SJSA1 (cell line): ENCODE measurements at places on chromosomes 5 and 9. TPM values are rescaled to one million over a fixed set of nuclear protein-coding genes. Genes with fewer than 3 reads are reported as not detected.

- no peak overlapping the region for H3K27ac ChIP-seq
- peak; percentile 50 for DNase-seq
- peaks cover 33% of the 10 kb centered on the region for H3K4me1 ChIP-seq
- no peaks in the 10 kb centered on the region for H3K27me3 ChIP-seq
- H3K36me3 ChIP-seq: peaks cover 34% of the 10 kb centered on the region
These were observed 14.7 kb downstream of the ENC1 start for GRCh38 chr5:74625742-74626241.

DNA sequence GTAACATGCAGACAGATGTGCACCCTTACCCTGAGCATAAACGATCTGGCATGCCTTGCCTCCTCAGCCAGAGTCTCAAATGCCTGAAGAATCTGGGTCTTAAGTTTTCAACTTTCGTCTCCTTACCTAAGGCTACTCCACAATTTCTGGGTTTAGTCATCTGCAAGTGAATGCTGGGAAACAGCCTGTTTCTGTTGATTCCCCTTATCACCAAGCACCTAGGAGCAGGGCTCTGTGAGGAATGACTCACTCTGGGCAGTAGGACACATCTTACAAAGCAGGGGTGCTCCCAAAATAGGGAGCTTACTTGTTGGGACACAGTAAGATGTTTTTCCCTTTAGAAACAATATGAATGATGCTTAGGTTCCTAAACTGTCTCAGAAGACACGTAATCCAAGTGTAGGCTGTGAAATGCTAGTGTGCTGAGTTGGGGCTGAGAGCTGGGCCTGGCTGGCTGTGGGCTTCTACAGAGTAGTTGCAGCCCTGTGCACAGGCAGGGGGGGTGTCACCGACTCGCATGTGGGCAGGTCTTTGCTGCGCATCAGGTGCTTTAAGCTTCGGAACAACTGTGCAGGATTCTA, 58.0 kb downstream of the DAP start:
- H3K4me3 ChIP-seq: no peak overlapping the region
- H3K27me3 ChIP-seq: no peaks in the 10 kb centered on the region
- H3K36me3 ChIP-seq: peaks cover 45% of the 10 kb centered on the region

DNA sequence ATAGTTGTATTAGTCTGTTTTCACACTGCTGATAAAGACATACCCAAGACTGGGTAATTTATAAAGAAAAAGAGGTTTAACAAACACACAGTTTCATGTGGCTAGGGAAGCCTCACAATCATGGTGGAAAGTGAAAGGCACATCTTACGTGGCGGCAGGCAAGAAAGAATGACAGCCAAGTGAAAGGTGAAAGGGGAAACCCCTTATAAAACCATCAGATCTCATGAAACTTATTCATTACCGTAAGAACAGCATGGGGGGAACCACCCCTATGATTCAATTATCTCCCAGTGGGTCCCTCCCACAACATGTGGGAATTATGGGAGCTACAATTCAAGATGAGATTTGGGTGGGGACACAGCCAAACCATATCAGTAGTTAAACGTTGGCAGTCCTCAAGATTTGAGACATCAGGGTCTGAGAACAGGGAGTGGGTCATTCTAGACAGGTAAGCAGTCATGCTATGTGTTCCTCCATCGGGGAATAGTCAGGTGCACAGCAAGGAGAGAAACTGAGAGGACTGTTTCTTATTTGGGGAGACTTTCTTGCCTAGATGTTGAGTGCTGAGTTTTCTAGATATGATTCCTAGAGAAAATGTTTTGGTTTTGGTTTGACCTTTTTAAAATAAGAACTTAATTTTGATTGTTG, 45.8 kb upstream of the ENTREP1 start:
- H3K27ac ChIP-seq: no peak overlapping the region
- no peaks in the 10 kb centered on the region for H3K36me3 ChIP-seq
- no peak overlapping the region for H3K4me3 ChIP-seq
- no peaks in the 10 kb centered on the region for H3K27me3 ChIP-seq
- no peak for DNase-seq

Gene HNRNPAB
- total RNA-seq: 181 and 222 TPM in 2 replicates

- H3K27me3 ChIP-seq: no peaks in the 10 kb centered on the region
- no peaks in the 10 kb centered on the region for H3K36me3 ChIP-seq
- no peak for DNase-seq
- no peak overlapping the region for H3K4me3 ChIP-seq
- no peak overlapping the region for H3K27ac ChIP-seq
These were observed 9.3 kb upstream of the MOCS2 start for GRCh38 chr5:53118879-53119278.

Gene SPATA6L
- 0.13 TPM in 1 of 2 replicates, not detected in the other for total RNA-seq

Gene PFN3
- not detected in 2 replicates for total RNA-seq

- no peak overlapping the region for H3K27ac ChIP-seq
- no peak overlapping the region for H3K4me3 ChIP-seq
- no peak for DNase-seq
- no peaks in the 10 kb centered on the region; the same call in 1 of the 2 replicates for H3K27me3 ChIP-seq
- no peaks in the 10 kb centered on the region for H3K36me3 ChIP-seq
These were observed 28.2 kb upstream of the NCS1 start for GRCh38 chr9:130143958-130144366.

DNA sequence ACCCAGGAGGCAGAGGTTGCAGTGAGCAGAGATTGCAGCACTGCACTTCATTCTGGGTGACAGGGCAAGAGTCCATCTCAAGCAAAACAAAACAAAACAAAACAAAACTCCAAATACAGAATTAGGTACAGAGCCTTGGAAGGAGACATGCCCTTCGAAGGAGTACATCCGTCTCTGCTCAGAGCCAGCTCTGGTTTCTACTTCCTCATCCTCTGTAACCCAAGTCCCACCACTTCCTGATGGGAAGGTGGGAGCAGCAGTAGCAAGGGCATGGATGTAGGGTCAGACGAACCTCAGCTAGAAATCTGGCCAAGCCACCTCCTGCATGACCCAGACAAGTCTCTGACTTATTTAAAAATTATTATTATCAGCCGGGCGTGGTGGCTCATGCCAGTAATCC, 16.5 kb upstream of the STXBP1 start:
- no peaks in the 10 kb centered on the region for H3K36me3 ChIP-seq
- H3K27ac ChIP-seq: no peak overlapping the region
- H3K27me3 ChIP-seq: no peaks in the 10 kb centered on the region
- H3K4me3 ChIP-seq: no peak overlapping the region

DNA sequence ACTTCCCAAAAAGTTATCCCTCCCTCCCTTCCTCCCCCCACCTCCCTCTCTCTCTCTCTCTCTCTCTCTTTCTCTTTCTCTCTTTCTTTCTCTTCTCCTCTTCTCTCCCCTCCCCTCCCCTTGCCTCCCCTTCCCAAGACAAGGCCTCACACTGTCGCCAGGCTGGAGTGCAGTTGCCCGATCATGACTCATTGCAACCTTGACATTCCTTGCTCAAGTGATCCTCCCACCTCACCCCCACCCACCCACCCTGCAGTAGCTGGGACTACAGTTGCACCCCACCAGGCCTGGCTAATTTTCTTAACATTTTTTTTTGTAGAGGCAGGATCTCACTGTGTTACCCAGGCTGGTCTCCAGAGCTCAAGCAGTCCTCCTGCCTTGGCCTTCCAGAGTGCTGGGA, 32.8 kb downstream of the VPS13A start:
- H3K4me3 ChIP-seq: no peak overlapping the region
- H3K27me3 ChIP-seq: no peaks in the 10 kb centered on the region
- H3K4me1 ChIP-seq: no peaks in the 10 kb centered on the region
- no peak for DNase-seq
- no peaks in the 10 kb centered on the region for H3K36me3 ChIP-seq

- H3K4me3 ChIP-seq: no peak overlapping the region
- peaks cover 17% of the 10 kb centered on the region for H3K36me3 ChIP-seq
- no peak overlapping the region for H3K27ac ChIP-seq
- H3K27me3 ChIP-seq: no peaks in the 10 kb centered on the region
- no peak for DNase-seq
- no peaks in the 10 kb centered on the region for H3K4me1 ChIP-seq
These were observed 160.2 kb downstream of the ARHGEF28 start for GRCh38 chr5:73786043-73786831.

GRCh38 chr9:85163415-85163814, 493.9 kb downstream of the NTRK2 start:
- DNase-seq: no peak
- no peak overlapping the region for H3K4me3 ChIP-seq
- no peak overlapping the region for H3K27ac ChIP-seq

GRCh38 chr9:14314424-14314928, 535 bp upstream of the NFIB start:
- no peaks in the 10 kb centered on the region for H3K36me3 ChIP-seq
- no peaks in the 10 kb centered on the region for H3K27me3 ChIP-seq
- peak overlapping the region; percentile 59 for H3K4me3 ChIP-seq
- peak; percentile 67 for DNase-seq
- H3K4me1 ChIP-seq: peaks cover 3% of the 10 kb centered on the region; the same call in 1 of the 2 replicates

Gene FIBCD1
- 0.08 TPM in 1 of 2 replicates, not detected in the other for total RNA-seq

- DNase-seq: no peak
- no peaks in the 10 kb centered on the region for H3K36me3 ChIP-seq
- no peak overlapping the region for H3K4me3 ChIP-seq
- H3K4me1 ChIP-seq: no peaks in the 10 kb centered on the region
These were observed 189.1 kb upstream of the ADRA1B start for GRCh38 chr5:159727167-159727566.

Gene CNTFR
- total RNA-seq: not detected in 2 replicates

GRCh38 chr9:38350529-38350928, 42.0 kb upstream of the ALDH1B1 start:
- no peak overlapping the region for H3K4me3 ChIP-seq
- H3K36me3 ChIP-seq: no peaks in the 10 kb centered on the region
- H3K27me3 ChIP-seq: no peaks in the 10 kb centered on the region
- no peak for DNase-seq
- H3K4me1 ChIP-seq: no peaks in the 10 kb centered on the region

DNA sequence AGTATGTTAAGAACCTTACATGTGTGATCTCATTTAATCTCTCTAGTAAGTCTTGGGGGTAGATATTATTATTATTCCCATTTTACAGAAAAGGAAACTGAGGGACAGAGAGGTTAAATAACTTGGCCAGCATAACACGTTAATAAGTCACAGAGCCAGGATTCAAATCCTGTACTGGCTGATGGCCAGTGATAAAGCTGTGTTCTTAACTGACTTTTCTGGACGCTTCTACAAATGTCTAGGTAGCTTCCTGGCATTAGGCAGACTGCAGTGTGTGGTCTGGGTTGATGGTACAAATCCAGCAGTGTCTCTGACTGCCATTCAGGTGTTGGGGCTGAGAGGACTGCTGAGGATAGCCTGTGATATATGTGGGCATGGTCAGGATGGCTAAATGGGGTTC, 125.8 kb upstream of the CXCL14 start:
- no peak for DNase-seq
- no peaks in the 10 kb centered on the region; the same call in 1 of the 2 replicates for H3K4me1 ChIP-seq
- H3K4me3 ChIP-seq: no peak overlapping the region
- no peaks in the 10 kb centered on the region for H3K36me3 ChIP-seq
- no peak overlapping the region for H3K27ac ChIP-seq

GRCh38 chr5:6604946-6605345, 27.9 kb downstream of the NSUN2 start:
- H3K27ac ChIP-seq: no peak overlapping the region
- H3K36me3 ChIP-seq: peaks cover 98% of the 10 kb centered on the region
- H3K4me3 ChIP-seq: no peak overlapping the region
- H3K4me1 ChIP-seq: no peaks in the 10 kb centered on the region
- DNase-seq: peak; percentile 34
